ENCODE measurements at places on chromosomes 6 and 20.

GRCh38 chr20:20452254-20452676, 84.4 kb downstream of the INSM1 start:
- DNase-seq = peak; percentile 18

DNA sequence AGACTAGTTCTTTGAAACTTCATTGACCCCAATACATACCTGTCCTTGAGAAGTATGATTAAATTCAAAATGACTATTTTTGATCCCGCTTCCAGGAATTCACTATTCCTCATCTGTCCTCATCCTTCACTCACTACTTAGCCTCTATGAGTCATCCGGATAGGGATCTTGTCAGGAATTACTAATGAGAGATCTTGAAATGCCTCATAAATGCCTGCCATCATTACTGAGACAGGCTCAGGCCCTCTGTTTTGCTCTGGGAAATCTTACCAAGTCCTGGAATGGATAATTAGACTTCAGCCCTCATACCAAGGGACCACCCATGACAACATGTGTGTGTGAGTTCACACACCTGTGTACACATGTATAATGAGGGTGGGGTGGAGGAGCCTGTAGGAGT, 2.8 kb upstream of the CYP24A1 start:
- DNase-seq = no peak

- DNase-seq = no peak
Observed at GRCh38 chr6:76043690-76044089, 28.8 kb downstream of the IMPG1 start.

DNA sequence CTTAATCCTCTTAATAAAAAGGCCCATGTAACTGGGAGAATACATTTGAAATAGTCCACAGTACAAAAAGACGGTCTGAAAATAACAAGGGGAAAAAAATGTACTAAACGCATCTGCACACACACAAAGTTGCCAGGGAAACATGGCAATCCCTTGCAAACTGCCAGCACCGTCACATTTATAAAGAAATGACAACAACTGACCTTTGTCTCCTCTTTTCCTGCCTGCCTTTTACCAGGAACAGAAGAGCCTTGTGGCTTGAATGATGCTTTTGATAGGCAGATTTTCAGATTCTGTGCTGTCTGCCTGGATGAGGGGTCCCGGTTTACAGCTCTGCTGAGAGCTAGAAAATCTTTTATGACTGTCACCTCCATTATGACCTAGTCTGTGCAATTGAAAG, 308.6 kb upstream of the ZFP64 start:
- DNase-seq = peak; percentile 72

GRCh38 chr6:6634735-6635075, 46.2 kb downstream of the LY86 start:
- DNase-seq = no peak

GRCh38 chr6:30842754-30843610, 41.3 kb upstream of the DDR1 start:
- DNase-seq = no peak

- no peak for DNase-seq
Observed at GRCh38 chr6:37129566-37129965, 40.4 kb upstream of the PIM1 start.

- DNase-seq = no peak
Observed at GRCh38 chr6:30463651-30464618, 25.4 kb upstream of the HLA-E start.

GRCh38 chr6:79586548-79586947, 44.6 kb upstream of the SH3BGRL2 start:
- no peak for DNase-seq

GRCh38 chr6:101539510-101540245, 146.2 kb downstream of the GRIK2 start:
- DNase-seq = no peak

DNA sequence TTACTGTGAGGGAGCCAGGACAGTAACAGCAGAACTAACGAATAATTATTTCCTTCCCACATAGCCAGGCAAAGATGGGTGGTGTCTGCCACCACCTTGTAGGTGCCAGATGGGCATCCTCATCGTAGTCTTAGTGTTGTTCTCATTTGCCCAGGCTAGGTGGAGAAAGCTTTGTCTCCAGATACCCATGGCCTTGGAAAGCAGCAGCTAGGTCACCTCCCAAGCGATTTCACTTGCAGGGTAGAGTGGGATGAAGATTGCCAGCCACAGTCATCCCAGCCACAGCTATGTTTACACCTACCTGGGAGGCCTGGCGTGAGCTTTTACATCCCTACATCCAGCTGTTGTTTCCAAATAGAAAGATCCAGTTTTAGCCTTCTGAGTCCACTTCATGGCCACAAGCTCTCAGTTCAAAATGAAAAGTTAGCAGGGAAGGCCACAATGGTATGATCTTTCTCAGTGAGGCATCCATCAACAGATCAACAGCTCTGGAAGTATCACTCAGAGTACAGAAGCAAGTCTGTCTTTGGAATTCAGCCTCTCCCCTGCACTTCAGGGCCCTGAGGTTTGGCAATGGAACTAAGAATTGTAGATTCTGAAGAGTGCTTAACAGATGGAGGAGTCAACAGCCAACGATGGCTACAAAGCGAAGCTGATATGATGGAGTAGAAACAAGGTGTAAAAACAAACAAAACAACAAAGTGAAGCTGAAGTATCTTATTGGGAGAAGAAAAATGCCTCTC, 11.0 kb upstream of the SNRPC start:
- DNase-seq = no peak

DNA sequence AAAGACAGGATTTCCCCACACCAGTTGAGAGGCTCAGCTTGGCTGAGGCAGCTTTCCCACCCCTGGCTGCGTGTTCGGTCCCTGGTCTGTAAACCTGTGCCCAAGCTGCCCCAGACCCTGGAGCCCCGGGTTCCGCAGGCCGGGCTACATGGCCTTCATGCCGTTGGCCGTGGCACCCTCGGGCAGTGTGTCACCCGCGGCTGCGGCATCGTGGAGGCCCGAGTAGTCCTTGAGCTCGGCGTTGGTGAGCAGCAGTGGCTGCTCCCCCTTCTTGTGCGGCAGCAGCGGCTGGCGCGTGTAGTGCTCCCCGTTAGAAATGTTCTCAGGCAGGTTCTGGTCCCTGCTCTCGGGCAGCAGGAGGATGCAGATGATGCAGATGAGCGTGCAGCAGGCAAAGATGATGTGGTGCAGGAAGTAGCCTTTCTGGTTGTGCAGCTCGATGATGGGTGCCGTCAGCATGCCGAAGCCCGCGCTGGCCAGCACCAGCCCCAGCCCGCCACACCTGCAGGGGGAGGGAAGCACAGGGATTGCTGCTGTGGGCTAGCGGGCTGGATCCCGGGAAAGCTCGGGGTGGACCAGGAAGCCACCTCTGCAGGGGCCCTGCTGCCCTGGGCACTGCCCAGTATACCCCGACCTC, 14.3 kb downstream of the PSMG4 start:
- DNase-seq = no peak

DNA sequence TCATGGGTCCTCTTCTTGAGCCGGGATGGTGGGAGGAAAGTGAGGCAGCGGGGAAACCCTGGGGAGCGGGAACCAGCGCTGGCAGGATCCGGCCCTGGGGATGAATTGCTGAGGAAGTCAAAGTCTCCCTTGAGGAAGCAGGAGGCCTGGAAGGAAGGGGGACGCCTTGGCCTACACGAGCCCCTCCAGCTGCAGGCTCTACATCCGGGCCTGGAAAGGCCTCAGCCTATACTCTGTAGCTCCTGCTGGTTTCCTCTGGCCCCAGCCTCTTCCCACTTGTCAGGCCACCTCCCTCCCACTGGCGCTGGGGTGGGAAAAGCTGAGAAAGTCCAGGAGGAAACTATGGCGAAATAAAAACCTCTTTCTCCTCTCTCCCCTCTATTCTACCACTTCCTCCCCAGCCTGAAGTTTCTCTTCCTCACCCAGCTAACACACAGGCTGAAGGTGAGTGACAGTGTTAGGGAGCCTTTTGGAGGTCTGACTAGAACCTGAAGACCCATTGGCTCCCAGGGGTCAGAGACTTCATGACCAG, 14.9 kb downstream of the TREML2 start:
- no peak for DNase-seq

DNA sequence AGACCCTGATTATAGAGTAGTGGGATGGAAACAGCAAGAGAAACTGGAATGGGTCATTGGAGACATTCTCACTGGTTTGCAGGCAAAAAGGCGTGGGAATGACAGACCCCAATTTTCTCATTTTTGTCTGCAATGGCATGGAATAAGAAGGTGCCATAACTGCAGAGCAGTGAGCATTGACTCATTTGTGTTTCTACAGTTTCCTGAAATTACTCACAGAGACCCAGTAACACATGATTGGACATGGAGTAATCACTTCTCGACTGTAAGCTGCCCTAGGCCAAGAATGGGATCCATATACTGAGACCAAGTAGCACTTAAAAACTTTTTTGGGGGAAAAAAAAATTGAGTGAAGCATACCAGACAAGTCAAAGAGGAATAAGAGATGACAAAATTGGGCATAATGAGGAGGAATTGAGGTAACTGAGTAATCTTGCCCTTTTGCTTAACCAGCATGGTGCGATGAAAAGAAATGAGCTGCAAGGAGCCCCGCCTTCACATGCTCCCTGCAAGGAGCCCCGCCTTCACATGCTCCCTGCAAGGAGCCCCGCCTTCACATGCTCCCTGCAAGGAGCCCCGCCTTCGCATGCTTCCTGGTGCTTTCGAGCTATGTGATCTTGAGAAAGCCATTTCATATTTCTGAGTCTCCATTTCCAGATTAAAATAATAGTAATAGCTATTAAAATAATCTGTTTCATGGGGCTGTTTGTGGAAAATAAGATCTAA, 44.1 kb downstream of the NHSL1 start:
- DNase-seq = peak; percentile 29

- DNase-seq = no peak
Observed at GRCh38 chr20:12113468-12114371, 196.0 kb downstream of the BTBD3 start.

DNA sequence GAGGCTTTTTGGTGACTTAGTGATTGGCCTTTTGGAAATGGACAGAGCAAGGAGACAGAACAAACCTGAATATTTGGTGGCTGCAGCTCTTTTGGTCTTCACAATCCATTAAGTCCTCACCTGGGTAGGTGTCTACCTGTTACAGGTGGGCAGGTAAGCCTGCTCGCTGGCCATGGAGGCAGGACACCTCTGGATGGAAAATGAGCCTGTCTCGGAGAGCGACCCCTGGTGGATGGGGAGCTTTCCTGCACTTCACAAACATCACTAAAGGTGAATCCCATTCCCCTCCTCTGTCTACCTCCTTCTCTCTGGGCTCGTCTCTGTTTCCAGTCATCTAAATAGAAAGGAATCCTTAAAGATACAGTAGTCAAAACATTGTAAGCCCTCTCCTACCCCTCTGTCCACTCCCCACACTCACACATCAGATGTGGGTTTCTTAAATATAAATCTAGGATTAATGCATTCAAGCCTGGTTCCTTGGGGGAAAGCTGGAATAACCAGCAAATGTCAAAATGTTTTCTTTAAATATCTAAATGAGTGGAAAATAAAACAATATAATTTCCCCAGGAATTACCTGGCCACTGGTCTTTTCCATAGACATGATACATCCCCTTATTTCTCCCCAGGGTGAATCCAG, 304.9 kb downstream of the CDH26 start:
- no peak for DNase-seq

DNA sequence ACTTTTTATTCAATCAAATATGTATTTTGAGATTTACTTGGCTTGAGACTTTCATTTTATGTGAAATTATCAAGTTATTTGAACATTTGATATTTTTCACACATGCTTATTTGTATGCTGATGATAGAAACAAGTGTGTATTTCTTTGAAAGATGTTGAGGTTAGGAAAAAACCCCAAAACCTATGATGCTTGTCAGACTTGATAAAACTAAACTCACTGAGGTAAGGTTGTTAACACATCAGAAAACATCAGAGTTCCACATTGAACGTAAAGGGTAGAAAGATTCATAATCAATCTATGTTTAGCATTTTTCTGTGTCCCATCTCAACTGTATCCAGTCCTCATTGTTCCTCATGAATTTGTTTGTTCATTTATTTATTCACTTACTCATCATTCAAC, 12.2 kb downstream of the SF3B5 start:
- DNase-seq = no peak

GRCh38 chr20:4999788-5000187, 1.5 kb downstream of the SLC23A2 start:
- DNase-seq = no peak

- DNase-seq = peak; percentile 34
Observed at GRCh38 chr6:100300221-100300736, 164.4 kb downstream of the SIM1 start.

- DNase-seq = no peak
Observed at GRCh38 chr20:51434580-51435247, 107.8 kb downstream of the NFATC2 start.

DNA sequence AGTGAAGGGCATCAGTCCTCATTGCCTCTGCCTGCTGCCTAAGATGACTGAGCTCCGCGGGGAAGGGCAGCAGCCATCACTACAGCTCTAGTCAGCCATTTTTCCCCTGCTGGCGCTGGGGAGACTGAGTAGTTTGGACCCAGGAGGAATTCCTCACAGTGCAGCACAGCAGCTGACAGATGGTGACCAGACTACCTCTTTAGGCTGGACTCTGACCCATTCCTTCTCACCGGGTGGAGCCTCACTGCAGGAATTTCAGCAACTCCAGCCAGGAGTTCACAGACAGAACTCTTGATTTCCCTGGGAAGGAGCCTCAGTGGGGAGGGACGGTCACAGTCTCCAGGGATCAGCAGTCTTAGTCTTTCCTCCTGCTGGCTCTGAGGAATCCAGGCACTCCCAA, 492.0 kb upstream of the MMS22L start:
- no peak for DNase-seq

GRCh38 chr6:73604461-73604860, 49.3 kb downstream of the SLC17A5 start:
- no peak for DNase-seq

GRCh38 chr6:155196911-155197310, 66.9 kb upstream of the CLDN20 start:
- no peak for DNase-seq

- DNase-seq = no peak
Observed at GRCh38 chr20:61925555-61926252, 140.0 kb downstream of the TAF4 start.

GRCh38 chr6:2085657-2086056, 159.7 kb downstream of the GMDS start:
- DNase-seq = no peak

DNA sequence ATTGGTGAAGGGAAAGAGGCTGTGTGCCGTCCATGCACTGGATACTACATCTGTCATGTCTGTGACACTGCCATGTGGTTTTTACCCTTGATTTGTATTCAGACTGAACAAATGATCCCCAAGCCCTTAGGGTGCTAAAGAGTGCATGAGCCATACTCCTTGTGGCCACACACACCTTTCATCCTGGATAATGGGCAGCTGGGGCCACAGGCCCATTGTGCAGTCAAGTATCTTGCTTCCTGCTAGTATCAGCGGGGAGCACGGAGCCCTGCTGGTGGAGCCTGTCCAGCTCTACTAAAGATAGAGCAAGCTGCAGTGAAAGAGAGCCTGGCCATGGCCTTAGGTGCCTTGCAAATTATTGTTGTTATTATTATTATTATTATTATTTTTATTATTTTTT, 75.1 kb downstream of the SLX4IP start:
- DNase-seq = no peak

- DNase-seq = no peak
Observed at GRCh38 chr6:109239651-109240321, 142.5 kb downstream of the CD164 start.
